Stimulated activated effector memory CD8-positive, alpha-beta T cell treated with anti-CD3 and anti-CD28 coated beads, Interleukin-12 subunit alpha, Interleukin-12 subunit beta, amount 100 ng/mL, for 72 hours (primary cell): ENCODE measurements at places on chromosomes 16 and 17.

DNA sequence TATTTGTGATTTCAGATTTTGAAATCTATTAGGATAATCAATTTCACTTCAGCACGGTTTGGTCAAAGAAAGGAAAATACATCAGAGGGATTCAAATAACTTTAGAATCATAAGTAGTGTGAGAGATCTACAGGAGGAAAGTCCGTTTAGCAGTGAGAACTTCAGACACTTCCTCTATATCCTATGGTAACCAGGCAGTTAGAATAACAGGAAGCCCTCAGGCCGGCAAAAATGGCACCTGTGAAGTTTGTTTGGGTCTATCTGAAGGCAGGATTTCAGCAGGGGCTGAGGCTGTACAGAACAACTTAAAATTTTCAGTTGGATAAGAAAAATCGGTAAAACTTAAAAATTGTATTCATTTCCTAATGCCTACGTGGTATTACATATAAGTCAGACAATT is 24.9 kb downstream of the KCNJ16 start:
- no peak for DNase-seq

DNA sequence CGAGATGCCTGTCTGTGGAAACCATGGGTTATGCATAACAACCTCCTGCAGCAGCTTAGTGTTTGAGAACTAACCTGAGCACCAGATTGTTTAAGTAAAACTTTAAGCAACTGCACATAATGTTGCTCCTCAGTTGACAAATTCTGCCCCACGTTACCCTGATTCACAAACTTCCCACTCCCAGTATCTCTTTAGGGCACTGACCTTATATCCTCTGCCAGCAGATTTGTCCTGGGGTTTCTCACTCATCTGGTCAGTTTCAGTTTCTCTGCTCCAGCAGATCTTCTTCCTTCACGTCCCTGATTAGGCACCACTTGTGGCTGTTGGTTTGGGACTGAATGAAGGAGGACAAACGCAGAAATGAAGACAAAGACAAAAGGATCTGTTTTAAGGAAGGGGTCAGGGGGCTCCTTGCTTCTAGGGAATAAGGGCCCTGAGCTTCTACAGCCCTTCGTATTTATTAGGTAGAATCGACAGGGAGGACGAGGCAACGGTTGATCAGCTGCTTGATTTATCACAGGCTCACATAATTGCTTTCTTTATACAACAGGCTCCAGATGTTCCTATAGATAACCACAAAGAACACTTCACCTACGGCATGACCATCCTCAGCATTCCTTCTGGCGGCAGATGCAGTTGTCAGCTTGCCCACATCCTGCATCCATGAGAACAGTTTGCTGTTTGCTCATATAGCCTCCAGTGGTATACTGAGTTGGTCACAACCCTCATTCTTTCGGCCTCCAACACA is 13.5 kb upstream of the ZNF689 start:
- no peak for DNase-seq

DNA sequence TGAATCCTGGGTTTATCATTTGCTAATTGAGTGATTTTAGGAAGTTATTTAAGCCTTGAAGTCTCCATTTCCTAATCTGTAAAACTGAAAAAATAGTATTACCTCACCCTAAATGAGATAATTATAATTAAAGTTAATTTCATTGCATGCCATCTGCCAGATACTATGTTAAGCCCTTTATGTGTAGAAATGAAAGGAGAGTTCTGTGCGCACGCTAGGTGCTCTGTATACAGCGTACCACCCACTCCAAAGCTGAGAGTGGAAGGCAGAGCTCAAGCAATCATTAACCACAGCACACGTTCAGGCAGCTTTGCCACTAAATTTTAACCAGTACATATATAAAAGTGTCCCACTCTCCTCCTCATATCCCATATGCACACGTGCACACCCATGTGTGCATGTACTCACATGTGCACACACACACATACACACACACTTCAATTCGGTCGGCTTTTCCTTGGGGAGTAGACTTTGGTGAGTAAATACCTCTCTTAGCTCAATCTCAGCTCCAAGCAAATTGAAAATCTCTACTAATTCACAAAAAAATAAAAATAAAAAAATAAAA is 204.8 kb downstream of the GRIN2A start:
- no peak for DNase-seq

GRCh38 chr17:61451538-61452300 is 503 bp upstream of the TBX4 start:
- peak; percentile 49 for DNase-seq

DNA sequence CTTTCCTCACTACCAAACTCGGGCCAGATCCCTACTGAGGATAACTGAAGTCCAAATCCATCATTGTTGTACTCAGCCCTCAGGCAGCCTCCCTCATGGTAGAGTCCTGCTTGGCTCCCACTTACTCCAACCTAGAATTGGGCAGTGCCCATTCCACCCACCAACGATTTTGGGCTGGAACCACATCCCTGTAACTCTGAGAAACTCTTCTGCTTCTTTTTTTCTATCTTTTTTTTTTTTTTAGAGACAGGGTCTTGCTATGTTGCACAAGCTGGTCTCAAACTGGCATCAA is 1.2 kb downstream of the PRR14 start:
- DNase-seq: no peak
